ENCODE measurements at places on chromosomes 4 and X.

GRCh38 chrX:46488712-46489111 lies 56.5 kb downstream of the ZNF674 start:
- DNase-seq: no peak

DNA sequence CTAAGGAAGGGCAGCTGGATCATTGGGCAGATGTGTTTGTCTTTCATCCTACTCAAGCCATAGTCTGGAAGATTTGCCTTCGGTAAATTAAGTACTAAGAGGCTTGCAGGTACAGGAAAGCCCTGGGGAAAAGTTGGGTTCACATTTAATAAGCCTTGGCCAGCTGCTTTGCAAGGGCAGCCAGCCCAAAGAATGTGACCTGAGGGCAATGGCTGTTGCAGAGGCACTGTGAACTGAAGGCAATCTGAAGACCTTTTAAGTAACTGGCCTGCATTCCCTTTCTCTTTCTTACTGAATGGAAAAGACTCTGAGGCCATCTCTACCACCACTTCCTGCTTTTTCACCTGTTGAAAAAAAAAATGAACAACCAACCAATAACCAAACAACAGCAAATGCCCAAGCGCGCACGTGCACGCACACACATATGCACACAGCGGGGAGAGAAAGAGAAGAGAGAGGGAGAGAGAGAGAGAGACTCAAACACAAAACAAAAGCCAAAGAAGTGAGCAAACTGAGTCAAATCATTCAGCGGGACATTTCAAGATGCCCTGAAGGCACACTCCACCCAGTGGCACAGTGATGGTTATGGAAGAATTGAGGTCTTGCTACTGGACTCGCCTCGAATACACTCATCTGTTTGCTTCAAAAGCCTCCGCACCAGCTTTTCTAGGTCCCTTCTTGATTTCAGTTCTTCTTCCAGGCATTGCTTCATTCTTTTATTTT lies 19.6 kb downstream of the CD40LG start:
- no peak for DNase-seq

- DNase-seq: no peak
Observed at GRCh38 chr4:2263926-2264321, 2.0 kb upstream of the MXD4 start.

GRCh38 chr4:141058591-141059512 lies 74.4 kb downstream of the RNF150 start:
- DNase-seq: no peak

DNA sequence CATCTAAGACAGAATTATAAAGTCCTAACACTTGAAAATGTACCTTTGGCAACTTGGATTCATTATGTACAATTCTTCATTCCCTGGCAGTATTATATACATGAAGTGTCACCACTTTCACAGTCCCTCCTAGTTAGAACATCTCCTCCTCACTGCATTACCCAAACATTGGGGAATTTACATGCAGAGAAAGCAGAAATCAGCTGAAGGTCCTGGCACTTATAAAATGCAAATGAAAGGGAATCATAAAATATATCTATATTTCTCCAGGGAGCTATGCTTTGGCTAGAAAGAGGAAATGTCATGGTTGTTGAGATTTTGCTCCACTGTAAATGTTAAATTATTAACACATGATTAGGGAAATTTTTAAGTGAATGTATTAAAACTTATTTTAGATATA lies 835.6 kb upstream of the SLIT2 start:
- no peak for DNase-seq

GRCh38 chr4:89307446-89308160 lies at the start of gene GPRIN3:
GPRIN3 (minus strand) TSS chr4:89307800; CDS start chr4:89250110, 57,690 bp downstream.
- DNase-seq: no peak

DNA sequence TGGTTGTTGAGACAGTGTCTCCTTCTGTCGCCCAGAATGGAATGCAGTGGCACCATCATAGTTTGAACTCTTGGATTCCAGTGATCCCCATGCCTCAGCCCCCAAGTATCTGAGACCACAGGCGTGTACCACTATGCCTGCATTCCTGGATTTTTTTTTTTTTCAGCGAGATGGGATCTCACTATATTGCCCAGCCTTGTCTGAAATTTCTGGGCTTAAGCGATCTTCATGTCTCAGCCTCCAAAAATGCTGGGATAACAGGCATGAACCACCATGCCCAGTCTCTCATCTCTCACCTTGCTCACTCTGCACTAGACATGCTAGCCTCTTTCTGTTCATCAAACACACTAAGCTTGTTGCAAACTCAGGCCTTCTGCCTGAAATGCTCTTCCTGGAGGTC lies 104.1 kb downstream of the UBE2K start:
- no peak for DNase-seq

GRCh38 chr4:153249199-153250041 lies 45.2 kb downstream of the TRIM2 start:
- DNase-seq: no peak
